ENCODE measurements at places on chromosomes 5 and 9.

DNA sequence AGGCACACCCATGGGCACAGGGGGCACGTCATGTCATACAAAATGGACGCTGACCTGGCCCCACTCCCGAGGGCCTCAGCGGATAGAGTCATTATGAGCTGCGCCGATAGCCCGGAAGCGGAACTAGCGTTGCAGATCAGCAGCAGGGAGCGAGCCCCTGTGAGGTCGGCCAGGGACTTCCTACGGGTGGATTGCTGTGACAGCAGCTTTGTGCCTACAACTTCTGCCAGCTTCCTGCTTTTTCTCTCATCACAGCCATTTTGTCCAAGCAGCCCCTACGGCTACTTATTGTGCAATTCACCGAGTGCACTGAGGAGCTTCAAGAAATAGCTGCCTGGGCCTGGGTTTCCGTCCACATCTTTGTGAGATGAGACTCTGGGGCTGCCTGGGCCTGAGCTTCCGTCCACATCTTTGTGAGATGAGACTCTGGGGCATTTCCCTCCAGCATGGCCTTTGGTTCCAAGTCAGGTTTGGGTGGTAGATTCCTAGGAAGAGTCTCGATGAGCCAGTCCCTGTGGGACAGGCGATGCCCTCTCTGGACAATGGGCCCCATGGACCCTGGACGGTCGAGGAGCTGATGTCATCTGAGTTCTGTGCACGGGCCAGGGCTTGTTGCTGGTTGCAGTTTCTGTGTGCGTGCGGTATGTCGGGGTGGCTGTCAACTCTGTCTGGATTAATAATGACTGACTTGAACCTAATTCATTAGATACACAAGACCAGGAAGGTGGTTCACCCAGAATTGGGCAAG is 67.0 kb upstream of the GNE start:
- no peak for DNase-seq

- DNase-seq = no peak
These were observed 2.3 kb downstream of the ICE1 start for GRCh38 chr5:5424736-5425135.

DNA sequence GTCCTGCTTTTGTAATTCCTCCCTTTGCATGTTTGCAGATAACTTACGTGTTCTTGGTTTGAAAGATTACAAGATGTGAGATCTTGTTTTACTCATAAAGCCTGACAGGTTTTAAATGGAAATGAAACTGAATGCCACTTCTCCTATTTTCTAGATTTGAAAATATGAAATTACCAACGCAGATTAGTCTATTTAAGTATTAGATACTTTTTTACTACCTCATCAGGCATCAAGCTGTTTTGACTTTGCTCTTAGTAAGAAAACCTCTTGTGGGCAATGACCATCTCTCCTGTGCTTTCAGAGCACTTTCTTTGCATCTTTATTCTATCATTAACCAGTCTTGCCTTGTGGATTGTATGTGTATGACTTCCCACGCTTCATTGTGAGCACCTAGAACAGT is 3.5 kb downstream of the DMXL1 start:
- no peak for DNase-seq

- no peak for DNase-seq
These were observed 69.9 kb downstream of the PLPPR1 start for GRCh38 chr9:101098392-101098791.

DNA sequence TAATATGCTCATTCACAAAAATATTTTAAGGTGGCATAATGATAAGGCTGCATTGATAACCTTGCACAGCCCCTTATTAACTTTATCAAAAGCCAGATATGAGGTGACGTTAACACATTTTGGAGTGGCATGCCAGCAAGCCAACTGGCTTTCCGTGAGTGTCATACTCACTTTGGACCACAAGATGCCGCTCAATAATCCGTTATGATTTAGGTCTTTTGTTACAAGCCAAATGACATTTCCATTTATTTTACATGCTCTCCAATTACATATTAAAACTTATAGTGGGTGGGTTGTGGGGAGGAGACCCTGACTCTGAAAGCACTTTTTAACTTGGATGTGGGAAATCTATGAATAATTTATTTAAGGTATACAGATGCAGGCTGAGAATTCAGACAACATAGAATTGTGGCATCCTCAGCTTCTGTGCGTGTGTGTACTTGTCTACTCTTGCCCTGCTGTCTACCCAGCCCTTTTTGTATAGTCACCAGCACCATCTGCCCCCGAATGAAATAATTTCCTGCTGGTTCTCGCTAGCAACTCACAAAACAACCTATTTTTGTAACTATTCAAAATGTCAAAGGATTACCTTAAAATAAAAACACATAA is 305.1 kb downstream of the PSAT1 start:
- no peak for DNase-seq

GRCh38 chr5:133653760-133654049 is 41.4 kb upstream of the FSTL4 start:
- no peak for DNase-seq

DNA sequence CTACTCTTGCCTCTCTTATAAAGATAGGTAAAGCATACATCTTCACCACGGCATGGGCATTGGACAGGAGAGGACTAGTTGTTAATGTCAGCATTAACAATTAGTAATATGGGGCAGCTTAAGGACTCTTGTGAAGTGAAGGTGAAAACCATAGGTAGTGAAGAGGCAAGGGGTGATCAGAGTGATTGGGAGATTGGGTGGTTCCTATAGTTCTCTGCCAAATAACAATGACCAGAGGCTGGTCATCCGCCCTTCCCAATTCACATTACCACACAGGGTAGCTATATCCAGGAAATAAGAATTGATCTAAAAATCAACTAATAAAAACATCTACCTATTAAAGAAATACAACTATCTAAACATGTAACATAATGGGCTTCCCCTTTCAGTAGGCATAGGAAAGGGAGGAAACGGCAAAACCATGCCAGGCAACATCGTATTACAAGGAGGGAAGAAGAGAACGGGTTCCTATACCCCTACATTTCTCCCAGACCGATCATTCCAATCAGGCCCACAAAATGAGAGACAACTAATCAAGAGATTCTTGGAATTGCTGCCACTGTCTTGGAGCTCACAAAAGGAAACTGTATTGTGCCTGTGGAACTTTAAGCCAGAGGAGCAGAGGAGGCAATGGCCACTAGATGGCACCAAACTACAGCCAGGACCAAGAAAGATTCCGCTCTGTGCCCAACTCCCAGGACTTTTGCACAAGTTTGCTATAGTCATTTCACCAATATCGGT is 121.6 kb downstream of the FBXL17 start:
- DNase-seq = peak; percentile 81

- peak; percentile 85 for DNase-seq
These were observed 27.6 kb downstream of the AQP7 start for GRCh38 chr9:33374634-33375237.

DNA sequence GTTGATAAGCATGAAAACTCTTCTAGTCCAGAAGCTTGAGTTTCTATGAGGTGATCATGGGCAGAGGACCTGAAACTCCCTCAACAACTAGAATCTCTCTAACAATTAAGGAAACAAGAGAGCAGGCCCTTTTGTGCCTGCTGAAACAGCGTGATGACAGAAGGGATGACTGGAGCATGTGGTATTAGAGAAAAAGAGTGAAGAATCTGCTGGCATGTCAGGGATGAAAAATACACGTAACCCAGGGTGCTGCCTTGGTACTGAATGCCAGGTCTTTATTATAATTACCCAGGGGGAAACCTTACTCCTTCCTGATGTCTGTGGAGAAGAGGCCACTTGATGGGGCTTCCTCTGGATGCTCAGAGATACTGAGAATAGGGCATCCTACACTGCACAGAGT is 167.8 kb downstream of the CRB2 start:
- no peak for DNase-seq

DNA sequence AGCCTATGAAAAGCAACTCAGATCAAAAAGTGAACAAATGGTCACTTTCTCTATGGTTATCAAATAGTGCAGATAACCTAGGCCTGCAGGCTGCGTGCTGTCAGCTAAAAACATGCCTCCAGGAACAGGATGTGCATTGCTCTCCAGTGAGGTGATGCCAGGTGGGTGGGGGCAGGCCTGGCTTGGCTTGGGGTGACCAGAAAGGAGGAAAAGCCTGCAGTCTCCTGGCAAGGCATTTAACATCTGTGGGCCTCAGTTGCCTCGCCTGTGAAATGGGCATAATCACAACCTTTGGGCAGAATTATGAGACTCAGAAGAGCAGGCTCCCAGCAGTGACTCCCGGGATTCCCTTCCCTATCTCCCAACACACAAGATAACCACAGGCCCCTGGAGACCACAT is 135.9 kb downstream of the COL23A1 start:
- DNase-seq = no peak

GRCh38 chr9:99107421-99107820 is 2.5 kb downstream of the TGFBR1 start:
- no peak for DNase-seq

GRCh38 chr9:100534401-100534800 is 43.5 kb upstream of the CAVIN4 start:
- no peak for DNase-seq

DNA sequence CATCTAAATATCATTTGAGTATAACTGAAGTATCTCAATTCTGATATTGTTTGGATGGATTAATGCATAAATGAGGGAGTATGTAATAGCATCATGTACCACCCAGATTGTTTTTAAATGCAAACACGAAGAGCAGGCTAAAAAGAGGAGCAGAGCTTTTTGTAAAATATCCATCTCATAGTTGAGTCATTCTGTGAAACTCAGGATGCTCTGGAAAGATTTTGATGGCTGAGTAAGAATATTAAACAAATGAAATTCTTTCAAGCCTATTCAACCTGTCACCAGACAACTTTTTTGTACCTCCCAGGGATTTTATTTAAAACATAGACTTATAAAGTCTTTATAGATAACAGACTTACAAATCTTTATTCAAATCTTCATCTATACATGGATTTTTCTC is 625.9 kb downstream of the TLE4 start:
- DNase-seq = no peak

DNA sequence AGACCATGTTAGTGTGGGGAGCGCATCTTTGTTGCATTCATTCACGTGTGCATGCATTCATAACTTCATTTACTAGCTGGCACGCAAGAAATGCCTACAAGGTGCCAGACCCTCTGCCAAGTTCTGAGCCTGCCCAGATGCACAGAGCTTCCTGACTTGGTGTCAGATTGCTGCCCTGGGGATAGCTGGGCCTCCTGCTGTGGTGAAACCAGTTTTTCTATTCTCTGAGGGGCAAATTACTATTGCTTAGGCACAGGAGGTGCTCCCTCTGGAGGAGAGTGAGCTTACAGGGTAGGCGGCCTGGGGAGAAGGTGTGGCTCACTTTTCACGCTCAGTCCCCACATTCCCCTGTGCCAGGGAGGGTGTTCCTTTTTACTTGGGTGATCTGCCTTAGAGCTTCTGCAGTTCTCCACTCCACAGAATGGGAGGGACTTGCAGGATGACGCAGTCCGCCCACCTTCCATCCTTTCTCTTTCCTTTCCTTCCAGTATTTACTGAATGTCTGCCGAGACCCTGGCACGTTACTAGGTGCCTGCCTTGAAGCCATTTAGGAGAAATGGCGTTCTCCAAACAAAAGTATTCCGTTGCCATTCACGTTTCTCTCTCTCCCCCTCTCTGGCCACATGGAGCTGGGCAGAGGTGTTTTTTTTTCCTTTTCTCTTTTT is 27.9 kb upstream of the CTNNA1 start:
- no peak for DNase-seq

GRCh38 chr5:176658817-176659511 is 11.7 kb downstream of the TSPAN17 start:
- peak; percentile 45 for DNase-seq

DNA sequence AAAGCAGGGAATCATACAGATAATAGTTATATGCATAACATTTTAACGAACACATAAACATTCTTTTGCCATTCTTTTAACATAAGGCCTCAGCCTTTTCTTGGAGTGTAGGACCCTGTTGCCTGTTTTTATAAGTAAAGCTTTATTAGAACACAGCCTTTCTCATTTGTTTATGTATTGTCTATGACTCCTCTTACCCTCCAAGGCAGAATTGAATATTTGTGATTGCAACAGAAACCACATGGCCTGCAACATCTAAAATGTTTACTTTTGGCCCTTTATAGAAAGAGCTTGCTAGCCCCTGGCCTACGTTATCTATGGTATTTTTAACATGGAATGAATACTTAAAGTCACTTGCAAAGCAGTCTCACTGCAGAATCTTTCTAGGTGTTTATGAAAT is 2.6 kb downstream of the SLC31A1 start:
- no peak for DNase-seq

GRCh38 chr5:170795154-170795553 is 11.6 kb downstream of the GABRP start:
- DNase-seq = no peak

GRCh38 chr9:84235511-84235910 is 105.0 kb downstream of the SLC28A3 start:
- DNase-seq = no peak

DNA sequence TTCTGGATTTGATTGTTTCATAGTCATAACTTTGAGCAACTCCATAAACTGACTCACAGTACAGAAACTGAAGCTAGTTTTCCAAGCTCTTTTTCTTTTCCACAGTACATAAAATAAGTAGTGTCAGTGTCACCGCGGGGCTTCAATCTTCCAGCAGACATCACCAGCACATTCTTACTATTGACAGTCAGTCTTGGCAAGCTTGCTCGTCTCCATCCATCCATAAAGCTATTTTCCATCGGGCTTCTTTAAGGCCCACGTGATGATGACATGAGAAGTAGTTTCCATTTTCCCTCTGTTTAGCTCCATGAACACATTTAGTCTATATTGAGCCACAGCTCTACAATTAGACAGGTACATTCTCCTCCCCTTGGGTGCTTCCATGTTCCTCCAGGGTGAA is 443.4 kb downstream of the KDM4C start:
- no peak for DNase-seq

DNA sequence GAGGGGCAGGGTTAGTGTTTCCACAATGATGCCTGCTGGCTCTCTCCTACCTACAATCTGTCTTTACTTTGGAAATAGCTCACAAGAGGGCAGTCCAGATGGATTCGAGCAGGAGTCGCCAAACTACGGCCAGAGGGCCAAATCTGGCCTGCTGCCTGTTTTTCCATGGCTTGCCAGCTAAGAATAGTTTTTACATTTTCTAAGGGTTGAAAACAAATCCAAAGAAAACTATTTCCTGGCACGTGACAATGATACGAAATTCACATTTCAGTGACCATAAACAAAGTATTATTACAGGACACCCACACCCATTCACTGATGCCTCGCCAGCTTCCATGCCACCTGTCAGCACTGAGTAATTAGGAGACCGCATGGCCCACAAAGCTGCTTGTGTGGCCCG is 162.9 kb upstream of the WWC1 start:
- no peak for DNase-seq

GRCh38 chr5:168693297-168693696 is 114.1 kb upstream of the PANK3 start:
- no peak for DNase-seq

- DNase-seq = no peak
These were observed 44.7 kb downstream of the EXOSC2 start for GRCh38 chr9:130738281-130738680.

- no peak for DNase-seq
These were observed 542.1 kb upstream of the ARRDC3 start for GRCh38 chr5:91925249-91925648.

GRCh38 chr5:56269216-56269927 is 36.2 kb upstream of the ANKRD55 start:
- DNase-seq = no peak

- DNase-seq = peak; percentile 88
These were observed 9.1 kb upstream of the URM1 start for GRCh38 chr9:128361986-128362646.

Measured in colonic mucosa (tissue), 4 donors.